ENCODE measurements at places on chromosomes 7 and 10. TPM values are rescaled to one million over a fixed set of nuclear protein-coding genes. Genes with fewer than 3 reads are reported as not detected.

The RADIL gene
- 7.4 TPM for total RNA-seq

GRCh38 chr10:3220853-3221252, 48.3 kb upstream of the PITRM1 start:
- H3K27ac ChIP-seq = no peak overlapping the region
- DNase-seq = no peak
- no peaks in the 10 kb centered on the region for H3K27me3 ChIP-seq
- no peaks in the 10 kb centered on the region for H3K4me1 ChIP-seq
- no peaks in the 10 kb centered on the region for H3K36me3 ChIP-seq

GRCh38 chr7:150754951-150755350, 17.7 kb downstream of the GIMAP5 start:
- H3K4me1 ChIP-seq = no peaks in the 10 kb centered on the region
- H3K27me3 ChIP-seq = no peaks in the 10 kb centered on the region
- no peak overlapping the region for H3K27ac ChIP-seq
- H3K36me3 ChIP-seq = no peaks in the 10 kb centered on the region
- no peak overlapping the region for H3K4me3 ChIP-seq

- H3K4me3 ChIP-seq = no peak overlapping the region
- no peaks in the 10 kb centered on the region for H3K4me1 ChIP-seq
- no peak overlapping the region for H3K27ac ChIP-seq
- no peak for DNase-seq
- no peaks in the 10 kb centered on the region for H3K36me3 ChIP-seq
Measured at GRCh38 chr10:79400146-79401004, 45.0 kb downstream of the ZCCHC24 start.
